ENCODE measurements at places on chromosomes 7 and 10. TPM values are rescaled to one million over a fixed set of nuclear protein-coding genes. Genes with fewer than 3 reads are reported as not detected.

The ACTR1A gene
- total RNA-seq = 64.8 TPM

The HILPDA gene
- total RNA-seq = 171 TPM

- DNase-seq = peak; percentile 81
Observed at GRCh38 chr10:45373003-45373575, 927 bp upstream of the ALOX5 start.

GRCh38 chr10:26628395-26628794, 69.1 kb upstream of the PDSS1 start:
- no peak for DNase-seq

GRCh38 chr10:77872151-77872946, 54.2 kb downstream of the DLG5 start:
- DNase-seq = no peak

Measured in activated CD4-positive, alpha-beta T cell treated with anti-CD3 and anti-CD28 coated beads, Interleukin-2, amount 10 ng/mL, durations not matched to agents 24 days and 14 days (primary cell).